ENCODE measurements at places on chromosomes 13 and 19.

DNA sequence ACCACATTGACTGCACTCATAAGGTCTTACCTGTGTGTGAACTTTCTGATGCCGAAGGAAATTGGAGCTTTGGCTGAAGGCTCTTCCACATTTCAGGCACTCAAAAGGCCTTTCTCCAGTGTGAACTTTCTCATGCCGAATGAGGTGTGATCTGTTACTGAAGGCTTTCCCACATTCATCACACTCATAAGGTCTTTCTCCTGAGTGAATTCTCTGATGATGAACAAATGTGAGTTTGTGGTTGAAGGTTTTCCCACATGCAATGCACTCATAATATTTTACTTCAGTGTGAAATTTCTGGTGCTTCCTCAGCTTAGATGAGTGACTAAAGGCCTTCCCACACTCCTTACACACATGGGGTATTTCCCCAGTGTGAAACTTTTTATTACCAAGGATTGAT is 5.7 kb downstream of the ZNF132 start:
- DNase-seq, result no peak

GRCh38 chr19:54674021-54674617 is 11.3 kb downstream of the LILRB4 start:
- no peak for DNase-seq

DNA sequence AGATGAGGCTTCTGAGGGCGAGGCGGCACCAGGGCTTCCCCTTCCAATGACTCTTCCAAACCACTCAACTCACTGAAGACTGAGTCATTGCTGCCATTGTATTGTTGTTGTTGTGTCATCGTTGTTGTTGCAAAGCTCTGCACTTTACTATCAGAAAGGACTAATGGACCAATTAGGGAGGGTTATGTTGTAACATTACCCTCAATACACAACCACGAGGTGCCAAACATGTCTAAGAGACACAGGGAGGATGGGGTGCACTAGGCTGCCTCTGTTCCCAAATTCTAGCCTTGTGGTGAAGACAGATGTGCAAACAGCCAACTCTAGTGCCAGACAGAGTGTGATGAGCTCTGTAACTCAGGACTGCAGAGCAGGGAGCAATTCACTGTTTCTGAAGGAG is 1075.2 kb downstream of the UQCRFS1 start:
- DNase-seq, result no peak

- no peak for DNase-seq
Measured at GRCh38 chr19:6672693-6673290, 2.8 kb upstream of the TNFSF14 start.

- no peak for DNase-seq
Measured at GRCh38 chr19:18645035-18645511, 8.2 kb downstream of the KLHL26 start.

DNA sequence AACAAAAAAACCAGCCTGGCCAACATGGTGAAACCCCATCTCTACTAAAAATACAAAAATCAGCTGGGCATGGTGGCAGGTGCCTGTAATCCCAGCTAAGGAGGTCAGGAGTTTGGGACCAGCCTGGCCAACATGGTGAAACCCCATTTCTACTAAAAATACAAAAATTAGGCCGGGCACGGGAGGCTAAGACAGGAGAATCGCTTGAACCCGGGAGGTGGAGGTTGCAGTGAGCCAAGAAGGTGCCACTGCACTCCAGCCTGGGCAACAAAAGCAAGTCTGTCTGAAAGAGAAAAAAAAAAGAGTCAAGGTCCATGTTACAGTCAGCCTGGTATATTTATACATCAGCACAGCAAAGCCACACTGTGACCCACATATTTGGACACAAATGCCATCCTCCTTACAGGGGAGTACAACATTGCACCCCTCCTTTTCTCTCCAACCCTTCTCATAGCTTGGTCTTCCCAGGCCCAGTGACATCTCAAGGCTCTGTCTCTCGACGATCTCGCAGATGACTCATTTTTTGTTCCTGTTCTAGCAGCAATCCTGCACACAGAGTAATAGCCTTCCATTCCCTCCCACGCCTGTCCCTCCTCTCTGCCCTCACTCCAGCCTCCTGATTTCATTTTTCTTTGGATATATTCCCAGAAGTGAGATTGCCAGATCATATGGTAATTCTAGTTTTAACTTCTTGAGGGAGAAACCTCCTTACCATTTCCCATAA is 21.0 kb upstream of the DPP9 start:
- DNase-seq, result no peak

DNA sequence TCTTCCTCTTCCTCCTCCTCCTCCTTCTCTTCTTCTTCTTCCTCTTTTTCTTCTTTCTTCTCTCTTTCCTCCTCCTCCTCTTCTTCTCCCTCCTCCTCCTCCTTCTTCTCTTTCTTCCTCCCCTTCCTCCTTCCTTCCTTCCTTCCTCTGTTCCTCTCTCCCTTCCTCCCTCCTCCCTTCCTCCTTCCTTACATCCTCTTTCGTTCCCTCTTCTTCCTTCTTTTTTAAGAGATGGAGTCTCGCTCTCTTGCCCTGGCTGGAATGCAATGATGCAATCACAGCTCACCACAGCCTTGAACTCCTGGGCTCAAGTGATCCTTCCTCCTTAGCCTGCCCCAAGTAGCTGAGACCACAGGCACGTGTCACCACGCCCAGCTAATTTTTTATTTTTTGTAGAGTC is 13.2 kb downstream of the EHD2 start:
- DNase-seq, result no peak

DNA sequence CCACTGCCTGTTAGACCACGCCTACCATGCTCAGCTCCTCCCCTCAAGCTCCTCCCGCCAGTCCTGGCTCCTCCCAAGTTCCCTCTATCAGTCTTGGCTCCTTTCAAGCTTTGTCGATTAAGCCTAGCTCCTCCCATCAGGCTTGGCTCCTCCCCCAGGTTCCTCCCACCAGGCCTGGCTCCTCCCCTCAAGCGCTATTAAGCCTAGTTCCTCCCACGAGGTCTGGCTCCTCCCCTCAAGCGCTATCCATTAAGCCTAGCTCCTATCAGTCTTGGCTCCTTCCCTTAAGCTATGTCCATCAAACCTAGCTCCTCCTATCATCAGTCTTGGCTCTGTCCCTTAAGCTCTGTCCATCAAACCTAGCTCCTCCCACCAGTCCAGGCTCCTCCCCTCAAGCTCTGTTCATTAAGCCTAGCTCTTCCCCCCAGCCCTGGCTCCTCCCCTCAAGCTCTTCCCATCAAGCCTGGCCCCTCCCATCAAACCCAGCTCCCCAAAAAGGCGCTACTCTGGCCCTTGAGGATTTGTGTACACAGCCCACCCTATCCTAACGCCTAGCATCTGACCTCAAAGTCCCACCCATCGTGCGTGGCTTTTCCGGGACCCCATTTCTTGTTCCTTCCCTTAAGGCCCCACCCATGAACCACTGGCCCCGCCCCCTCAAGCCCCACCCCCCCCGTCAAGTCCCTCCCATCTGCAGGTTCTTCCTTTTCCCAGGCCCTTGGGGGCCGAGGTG is 10.0 kb downstream of the CAMSAP3 start:
- no peak for DNase-seq

DNA sequence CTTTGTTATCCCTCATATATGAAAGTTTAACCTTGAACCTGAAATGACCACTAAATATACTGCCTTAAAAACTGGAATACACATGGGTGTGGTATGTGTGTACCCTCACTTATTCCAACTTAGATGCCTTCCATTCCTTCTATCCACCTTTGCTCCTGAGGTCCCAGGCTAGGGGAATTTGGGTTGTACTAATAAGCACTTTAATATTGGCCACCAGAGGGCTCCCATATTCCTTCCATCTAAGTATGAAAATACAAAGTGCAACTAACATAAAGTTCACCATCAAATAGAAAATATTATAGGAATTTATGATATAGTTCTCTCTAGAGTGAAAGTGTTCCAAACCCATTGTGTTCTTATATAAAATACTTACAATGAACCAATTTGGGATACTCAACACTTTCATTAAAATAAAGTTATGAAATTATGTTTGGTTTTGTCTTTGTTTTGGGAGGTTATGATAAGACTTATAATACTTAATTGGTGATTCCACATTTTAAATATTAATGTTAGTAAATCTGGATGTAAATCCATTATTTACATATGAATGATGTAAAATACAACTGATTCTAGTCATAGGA is 62.3 kb downstream of the ITGBL1 start:
- DNase-seq, result no peak

GRCh38 chr19:2887391-2887914 is 13.3 kb upstream of the ZNF57 start:
- no peak for DNase-seq

- no peak for DNase-seq
Measured at GRCh38 chr19:31220540-31220939, 128.7 kb downstream of the TSHZ3 start.

- DNase-seq, result no peak
Measured at GRCh38 chr13:25085125-25085742, 10.7 kb upstream of the PABPC3 start.

DNA sequence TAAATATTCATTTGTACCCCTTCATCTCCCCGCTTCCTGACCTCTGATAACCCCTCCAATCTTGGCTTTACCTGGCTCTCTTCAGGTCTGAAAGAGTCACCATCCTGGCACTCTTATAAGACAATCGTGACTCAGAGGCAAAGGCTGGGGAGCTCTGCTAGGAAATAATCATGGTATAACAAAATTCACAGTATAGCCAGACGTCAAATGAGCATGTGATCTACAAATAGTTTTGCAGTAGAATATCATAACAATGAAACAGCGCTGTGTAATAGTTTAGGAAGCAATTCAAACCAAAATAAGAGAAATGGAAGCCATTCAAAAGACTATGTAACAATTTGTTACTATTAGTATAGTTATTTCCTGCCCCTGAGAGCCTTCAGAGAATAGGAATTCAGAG is 34.2 kb downstream of the RXFP2 start:
- no peak for DNase-seq

- DNase-seq, result no peak
Measured at GRCh38 chr13:70104481-70104880, 3.1 kb upstream of the ATXN8OS start.

GRCh38 chr13:110347535-110348308 is 40.6 kb downstream of the COL4A2 start:
- no peak for DNase-seq

DNA sequence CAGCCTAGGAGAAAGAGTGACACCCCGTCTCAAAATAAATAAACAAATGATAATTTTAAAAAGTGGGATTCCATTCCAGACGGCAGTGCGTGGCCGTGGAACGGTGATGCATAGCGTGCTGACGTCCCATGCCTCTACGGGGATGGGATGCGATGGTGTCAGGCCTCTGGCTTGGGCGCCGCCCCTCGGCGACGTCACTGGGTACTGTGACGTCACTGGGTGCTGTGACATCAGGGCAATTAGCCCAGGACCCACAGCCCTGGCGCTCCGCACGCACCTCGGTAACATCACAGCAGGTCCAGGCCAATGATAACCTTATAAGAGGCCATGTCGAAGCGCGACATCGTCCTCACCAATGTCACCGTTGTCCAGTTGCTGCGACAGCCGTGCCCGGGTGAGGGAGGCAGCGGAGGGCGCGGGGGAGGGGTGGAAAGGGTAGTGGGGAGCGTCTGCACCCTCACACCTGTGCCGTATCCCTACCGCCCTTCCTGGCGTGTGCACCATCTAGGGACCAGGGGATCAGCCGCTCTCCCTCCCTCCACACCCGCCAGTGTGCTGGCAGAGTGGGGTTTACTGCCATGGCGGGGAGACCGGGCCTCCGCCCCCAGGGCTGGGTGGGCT is at the start of gene GAPDHS:
GAPDHS (plus strand) TSS at position 256 of the 621 bp plus-strand sequence; CDS start at position 328, 72 bp downstream.
- no peak for DNase-seq

DNA sequence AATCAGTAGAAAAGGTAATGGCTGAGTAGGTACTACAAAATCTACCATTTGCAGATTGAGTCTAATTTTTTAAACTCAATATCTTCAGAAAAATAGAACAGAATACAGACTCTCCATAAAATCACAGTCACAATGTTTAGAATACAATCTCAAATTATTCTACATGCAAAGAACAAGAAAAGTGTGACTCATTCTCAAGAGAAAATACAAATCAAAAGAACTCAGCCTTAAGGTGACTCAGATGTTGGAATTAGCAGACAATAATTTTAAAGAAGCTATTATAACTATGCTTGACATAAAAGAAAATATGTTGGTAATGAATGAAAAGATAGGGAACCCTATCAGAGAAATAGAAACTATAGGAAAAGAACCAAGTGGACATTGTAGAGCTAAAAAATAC is 78.9 kb downstream of the RXFP2 start:
- DNase-seq, result no peak

- DNase-seq, result no peak
Measured at GRCh38 chr19:49338023-49338677, 2.9 kb downstream of the CD37 start.

- DNase-seq, result peak; percentile 14
Measured at GRCh38 chr19:18322318-18322758, 538 bp downstream of the LSM4 start.

DNA sequence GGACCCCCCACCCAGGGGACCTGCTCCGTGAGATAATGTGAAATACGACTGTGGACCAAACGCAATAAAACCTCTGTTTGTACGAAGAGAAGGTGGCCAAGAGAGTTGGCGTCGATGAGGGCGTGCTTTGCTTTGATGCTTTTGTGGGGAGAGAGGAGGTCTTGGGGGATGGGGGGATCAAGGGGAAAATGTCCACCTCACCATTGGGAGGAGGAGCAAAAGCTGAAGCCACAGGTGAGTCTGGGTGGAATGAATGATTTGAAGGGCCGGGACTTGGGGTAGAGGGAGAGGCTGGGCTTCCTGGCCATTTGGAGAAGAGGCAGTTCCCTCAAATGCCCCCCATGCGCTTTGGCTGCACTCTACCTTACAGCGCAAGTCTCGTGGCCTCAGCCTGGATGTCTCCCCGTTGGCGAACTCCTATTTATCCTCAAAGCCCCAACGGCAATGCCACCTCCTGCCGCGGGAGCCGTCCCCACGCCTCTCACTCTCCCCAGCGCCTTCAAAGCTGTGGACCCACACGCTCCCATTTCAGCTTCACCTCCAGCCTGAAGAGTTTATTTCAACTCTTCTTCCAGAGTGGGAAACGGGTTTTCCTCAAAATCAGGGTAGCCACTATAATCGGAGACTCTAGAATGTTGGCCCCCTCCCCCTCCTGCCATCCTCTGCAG is 795 bp upstream of the ABCA7 start:
- no peak for DNase-seq

DNA sequence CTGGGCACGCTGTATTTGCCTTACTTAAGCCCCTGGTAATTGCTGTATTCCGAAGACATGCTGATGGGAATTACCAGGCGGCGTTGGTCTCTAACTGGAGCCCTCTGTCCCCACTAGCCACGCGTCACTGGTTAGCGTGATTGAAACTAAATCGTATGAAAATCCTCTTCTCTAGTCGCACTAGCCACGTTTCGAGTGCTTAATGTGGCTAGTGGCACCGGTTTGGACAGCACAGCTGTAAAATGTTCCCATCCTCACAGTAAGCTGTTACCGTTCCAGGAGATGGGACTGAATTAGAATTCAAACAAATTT is 676 bp downstream of the BRCA2 start:
- DNase-seq, result no peak

- no peak for DNase-seq
Measured at GRCh38 chr19:15280915-15281683, 48.9 kb upstream of the EPHX3 start.

GRCh38 chr13:26280295-26280694 is 26.4 kb downstream of the CDK8 start:
- DNase-seq, result no peak
